Thymus (tissue), 14 donors: ENCODE measurements at places on chromosomes 12 and 14. TPM values are rescaled to one million over a fixed set of nuclear protein-coding genes. Genes with fewer than 3 reads are reported as not detected.

PLXNC1 gene
- 3.7 TPM for polyA plus RNA-seq

GLS2 gene
- polyA plus RNA-seq = 2.6 TPM

- DNase-seq = no peak
These were observed 294.4 kb downstream of the DIO2 start for GRCh38 chr14:79916892-79917291.

- DNase-seq = no peak
These were observed 56.0 kb downstream of the PLEKHG3 start for GRCh38 chr14:64760146-64760755.

GRCh38 chr14:90543876-90544275, 147.0 kb downstream of the CALM1 start:
- no peak for DNase-seq

- DNase-seq = no peak
These were observed 339.1 kb downstream of the TMEM132D start for GRCh38 chr12:129564768-129565167.

HSP90AA1 gene
- polyA plus RNA-seq = 251 TPM

GPR84 gene
- polyA plus RNA-seq = 0.62 TPM

KRT3 gene
- 1.0 TPM for polyA plus RNA-seq

DNA sequence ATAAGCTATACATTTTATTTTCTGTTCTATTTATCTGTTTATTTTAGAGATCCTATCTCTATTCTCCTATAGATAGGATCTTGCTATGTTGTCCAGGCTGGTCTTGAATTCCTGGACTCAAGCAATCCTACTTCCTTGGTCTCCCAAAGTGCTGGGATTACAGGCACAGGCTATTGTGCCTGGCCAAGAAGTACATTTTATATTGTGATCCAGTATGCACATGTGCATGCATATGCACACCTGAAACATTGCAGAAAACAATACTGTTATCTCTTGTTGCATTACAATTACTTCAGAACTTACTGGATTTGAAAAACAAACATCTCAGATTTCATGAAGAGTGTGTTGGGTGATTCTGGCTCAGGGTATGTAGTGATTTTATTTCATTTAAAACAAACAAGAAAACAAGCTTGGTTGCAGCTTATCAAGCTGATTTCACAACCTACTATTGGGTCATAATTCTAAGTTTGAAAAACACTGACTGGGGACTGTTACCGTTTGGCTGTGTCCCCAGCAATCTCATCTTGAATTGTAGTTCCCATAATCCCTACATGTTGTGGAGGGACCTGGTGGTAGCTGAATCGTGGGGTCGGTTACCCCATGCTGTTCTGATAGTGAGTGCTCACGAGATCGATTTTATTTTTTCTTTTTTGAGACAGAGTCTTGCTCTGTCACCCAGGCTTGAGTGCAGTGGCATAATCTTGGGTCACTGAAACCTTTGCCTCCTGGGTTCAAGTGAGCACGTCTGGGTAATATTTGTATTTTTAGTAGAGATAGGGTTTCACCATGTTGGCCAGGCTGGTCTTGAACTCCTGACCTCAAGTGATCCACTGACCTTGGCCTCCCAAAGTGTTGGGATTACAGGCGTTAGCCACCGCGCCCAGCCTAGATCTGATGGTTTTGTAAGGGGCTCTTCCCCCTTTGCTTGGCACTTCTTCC, 31.3 kb downstream of the ERC1 start:
- DNase-seq = no peak

GRCh38 chr12:96266238-96266637, 72.1 kb downstream of the ELK3 start:
- no peak for DNase-seq

MANSC4 gene
- polyA plus RNA-seq = 0.11 TPM

DNA sequence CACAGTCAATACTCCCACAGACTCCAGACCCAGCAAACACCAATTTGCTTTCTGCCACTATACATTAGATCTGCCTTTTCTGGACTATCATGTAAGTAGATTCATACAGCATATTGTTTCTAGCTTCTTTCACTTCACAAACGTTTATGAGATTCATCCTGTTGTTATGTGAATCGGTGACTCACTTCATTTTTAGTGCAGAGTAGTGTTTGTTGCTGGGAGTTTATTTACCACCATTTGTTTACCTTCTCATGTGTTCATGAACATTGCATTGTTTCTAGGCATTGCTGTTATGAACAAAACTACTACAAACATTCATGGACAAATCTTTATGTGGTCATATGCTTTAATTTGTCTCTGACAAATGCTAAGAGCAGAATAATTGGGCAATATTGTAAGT, 807.8 kb upstream of the TMEM132C start:
- DNase-seq = no peak

DNA sequence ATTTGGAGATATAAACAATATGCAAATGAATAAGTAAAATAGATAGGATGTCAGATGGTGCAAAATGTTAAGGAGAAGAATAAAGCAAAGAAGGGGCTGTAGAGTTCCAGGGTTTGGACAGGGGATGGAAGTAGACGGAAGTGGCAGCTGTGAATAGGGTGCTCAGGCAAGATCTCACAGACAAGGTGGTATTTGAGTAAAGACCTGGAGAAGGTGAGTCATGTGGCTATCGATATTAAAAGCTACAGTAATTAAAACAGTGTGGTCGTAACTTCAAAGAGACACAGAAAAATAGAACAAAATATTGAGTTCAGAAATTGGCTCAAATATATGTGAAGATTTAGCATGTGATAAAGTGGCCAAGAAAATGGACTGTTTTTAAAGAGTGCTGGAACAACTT, 61.3 kb upstream of the SLC38A2 start:
- DNase-seq = no peak

NID2 gene
- polyA plus RNA-seq = 2.5 TPM

KRT6C gene
- 23.5 TPM for polyA plus RNA-seq

COX8C gene
- polyA plus RNA-seq = not detected

- no peak for DNase-seq
These were observed 340.4 kb downstream of the NAV3 start for GRCh38 chr12:78171061-78171460.
